Activated naive CD4-positive, alpha-beta T cell (primary cell): ENCODE measurements at places on chromosomes 3 and 15.

DNA sequence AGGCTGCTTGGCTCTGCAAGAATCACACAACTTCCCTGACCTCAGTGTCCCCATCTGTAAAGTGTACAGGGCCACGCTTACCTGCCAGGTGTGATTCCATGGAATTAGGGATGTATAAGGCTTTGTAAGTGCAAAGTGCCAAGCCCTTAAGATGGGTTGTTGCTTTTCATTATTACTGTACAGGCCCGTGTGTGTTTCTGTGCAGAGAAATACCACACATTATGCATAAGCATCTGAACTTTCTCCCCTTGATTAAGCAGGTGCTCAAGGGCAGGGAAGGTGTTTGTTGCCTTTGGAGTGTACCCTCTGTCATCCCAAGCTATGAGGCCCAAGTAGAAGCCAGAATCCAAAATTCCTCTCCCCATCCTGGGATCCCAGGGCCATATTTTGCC lies 13.6 kb upstream of the HRH1 start:
- no peak for DNase-seq

GRCh38 chr3:153910387-153910786 lies 210.8 kb upstream of the ARHGEF26 start:
- DNase-seq: no peak

GRCh38 chr15:80615783-80616391 lies 79.2 kb upstream of the ABHD17C start:
- DNase-seq: no peak

DNA sequence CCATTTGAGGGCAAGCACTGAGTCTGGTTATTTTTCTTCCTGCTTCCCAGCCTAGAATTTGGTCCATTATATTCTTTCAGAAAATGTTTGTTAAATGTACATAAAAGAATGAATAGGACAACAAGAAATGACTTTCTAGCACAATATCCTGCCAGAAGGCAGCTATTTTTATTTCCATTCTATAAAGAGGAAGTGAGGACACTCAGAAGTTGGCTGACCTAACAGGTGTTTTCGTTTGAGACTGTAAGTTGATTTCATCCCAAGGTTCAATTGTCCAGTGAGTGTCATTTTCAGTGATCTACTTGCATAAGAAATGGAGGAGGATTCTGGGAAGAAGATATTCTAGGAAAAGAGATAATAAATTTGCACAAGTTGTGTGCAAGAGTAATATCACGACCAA lies 191.9 kb upstream of the POU1F1 start:
- no peak for DNase-seq

DNA sequence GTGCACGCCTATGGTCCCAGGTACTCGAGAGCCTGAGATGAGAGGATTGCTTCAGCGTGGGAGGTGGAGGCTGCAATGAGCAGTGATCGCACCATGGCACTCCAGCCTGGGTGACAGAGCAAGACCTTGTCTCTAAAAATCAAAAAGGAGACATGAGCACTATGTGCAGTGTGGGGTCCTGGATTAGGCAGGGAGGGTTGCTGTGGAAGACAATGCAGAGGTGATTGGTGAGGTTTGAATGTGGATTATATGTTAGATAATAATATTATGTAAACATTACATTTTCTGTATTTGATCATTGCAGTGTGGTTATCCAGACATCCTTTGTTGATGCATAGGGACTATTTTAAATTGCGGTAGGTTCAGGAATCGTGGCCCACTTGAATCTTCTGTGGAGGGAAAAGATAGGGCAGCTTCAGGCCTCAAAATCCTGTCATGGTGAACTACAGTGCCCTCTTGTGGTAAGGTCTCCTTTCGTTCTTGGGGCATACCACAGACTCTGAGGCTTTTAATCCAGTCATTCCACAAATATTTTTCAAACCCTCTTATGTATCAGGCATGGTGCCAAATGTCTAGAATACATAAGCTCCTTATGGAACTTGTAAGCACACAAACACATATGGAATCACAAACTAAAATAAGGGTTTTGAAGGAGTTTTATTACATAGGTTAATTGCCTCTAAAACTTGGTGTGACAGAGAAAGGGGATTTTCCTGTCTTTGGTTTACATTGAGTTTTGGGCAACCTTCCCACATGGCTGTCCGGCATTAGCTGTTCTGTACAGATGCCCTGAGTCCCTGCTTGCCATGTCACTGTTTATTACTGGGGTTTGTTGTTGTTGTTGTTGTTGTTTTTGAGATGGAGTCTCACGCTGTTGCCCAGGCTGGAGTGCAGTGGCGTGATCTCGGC lies 37.7 kb downstream of the GPD1L start:
- DNase-seq: no peak

- no peak for DNase-seq
Observed at GRCh38 chr3:42557854-42558253, 23.9 kb downstream of the SEC22C start.

- DNase-seq: no peak
Observed at GRCh38 chr3:45990181-45990580, 5.4 kb downstream of the FYCO1 start.

GRCh38 chr3:131591394-131592014 lies 88.7 kb upstream of the MRPL3 start:
- no peak for DNase-seq

GRCh38 chr15:37252530-37252929 lies 152.2 kb upstream of the MEIS2 start:
- no peak for DNase-seq

DNA sequence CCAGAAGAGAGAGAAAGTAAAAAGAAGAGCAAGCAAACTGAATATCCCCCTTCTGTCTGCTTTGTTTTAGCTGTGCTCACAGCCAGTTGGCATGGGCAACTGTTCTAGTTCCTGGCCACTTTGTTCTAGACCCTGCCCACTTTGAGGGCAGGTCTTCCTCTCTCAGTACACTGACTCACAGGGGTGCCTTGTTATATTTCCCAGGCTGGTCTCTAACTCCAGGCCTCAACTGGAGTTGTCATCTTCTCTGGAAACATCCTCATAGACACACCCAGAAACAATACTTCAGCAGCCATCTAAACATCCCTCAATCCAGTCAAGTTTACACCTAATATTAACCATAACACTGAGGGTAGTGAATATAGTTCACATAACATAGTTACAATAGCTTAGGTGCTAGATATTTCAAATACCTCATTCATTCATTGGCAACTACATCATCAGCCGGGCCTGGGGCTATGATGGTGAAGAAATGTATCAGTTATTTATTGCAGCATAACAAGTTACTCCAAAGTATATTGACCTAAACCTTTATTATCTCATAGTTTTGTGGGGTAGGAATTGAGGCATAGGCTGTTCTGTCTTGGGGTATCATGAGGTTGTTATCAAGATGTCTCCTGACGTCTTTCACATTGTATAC lies 106.0 kb downstream of the UBE2E2 start:
- no peak for DNase-seq

GRCh38 chr3:53531749-53532148 lies 37.3 kb downstream of the CACNA1D start:
- DNase-seq: no peak

DNA sequence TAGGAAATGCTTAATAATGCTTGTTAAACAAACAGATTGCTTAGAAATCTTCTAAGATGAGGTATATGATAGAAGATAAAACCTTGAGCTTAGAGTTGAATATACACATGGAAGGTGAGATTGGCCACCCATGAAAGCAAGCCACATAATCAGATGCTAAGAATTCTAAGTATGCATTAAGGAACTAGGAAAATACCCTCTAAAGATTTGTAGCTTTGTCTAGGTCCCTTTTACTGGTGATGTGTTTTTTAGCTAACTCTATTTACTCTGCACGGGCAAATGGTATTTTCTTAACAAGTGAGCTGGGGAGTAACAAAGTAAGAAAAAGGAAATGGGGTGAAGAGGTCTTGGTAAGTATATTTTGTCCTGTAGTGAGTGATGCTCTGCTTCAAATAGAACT lies 310.3 kb downstream of the OXSM start:
- no peak for DNase-seq

- DNase-seq: no peak
Observed at GRCh38 chr15:57387564-57388076, 11.3 kb downstream of the CGNL1 start.

GRCh38 chr3:115627180-115628074 lies 4.1 kb downstream of the GAP43 start:
- no peak for DNase-seq

- DNase-seq: no peak
Observed at GRCh38 chr3:11430624-11431023, 158.4 kb downstream of the ATG7 start.

- no peak for DNase-seq
Observed at GRCh38 chr3:181626036-181626435, 85.7 kb upstream of the SOX2 start.

DNA sequence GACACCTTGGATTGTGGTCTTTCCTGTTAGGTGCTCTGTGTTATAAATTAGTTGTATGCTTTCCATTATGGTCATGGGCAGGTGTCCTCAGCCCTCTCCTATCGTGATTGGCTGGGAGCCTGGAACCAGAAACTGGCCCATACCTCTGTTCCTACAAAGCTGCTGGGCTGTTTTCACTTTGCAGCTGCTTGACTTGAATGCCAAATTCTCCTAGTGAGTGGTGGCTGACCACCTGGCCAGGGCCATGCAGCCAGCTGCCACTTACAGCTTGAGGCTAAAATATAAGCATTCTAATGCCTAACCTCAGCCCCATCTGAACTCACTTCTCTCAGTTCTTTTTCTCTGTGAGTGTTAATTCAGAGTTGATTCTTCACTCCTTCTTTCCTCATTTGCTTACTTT lies 239.3 kb upstream of the GBE1 start:
- DNase-seq: no peak

DNA sequence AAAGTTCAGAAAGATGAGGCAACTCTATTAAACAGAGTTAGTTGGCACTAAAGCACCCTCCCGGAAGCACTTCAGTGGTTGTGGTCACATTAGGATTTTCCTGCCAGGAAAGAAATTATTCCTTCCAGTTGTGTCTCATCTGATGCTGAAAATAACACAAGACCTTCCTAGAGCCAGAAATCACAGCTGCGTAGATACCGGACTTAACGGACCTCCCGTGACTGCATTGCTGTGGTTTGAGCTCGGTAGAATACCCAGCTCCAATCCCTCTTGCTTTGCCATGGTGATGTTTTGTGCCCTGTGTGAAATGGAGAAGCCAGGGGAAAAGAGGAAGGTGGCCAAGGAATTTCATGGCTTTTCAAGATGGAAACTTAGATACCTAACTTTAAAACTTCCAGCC lies 215.0 kb upstream of the IGF1R start:
- DNase-seq: no peak

DNA sequence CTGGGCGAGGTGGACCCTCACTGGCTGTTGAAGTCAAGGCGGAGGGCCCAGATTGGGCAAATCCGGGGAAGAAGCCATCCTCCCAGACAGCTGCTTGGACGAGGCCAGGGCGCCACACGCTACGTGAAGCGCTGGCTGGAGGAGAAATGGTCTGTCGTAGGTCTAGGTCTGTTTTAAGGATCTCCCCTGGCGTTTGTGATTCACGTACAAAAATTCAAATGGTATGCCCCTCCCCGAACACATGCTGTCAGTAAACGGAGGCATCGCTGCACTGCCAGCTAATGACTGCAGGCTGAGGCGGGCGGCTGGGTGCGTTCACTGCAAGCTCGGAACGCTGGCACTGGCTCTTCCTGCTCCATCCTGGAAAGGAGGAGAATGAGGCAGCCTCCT lies 69.9 kb downstream of the EPHB3 start:
- DNase-seq: no peak

DNA sequence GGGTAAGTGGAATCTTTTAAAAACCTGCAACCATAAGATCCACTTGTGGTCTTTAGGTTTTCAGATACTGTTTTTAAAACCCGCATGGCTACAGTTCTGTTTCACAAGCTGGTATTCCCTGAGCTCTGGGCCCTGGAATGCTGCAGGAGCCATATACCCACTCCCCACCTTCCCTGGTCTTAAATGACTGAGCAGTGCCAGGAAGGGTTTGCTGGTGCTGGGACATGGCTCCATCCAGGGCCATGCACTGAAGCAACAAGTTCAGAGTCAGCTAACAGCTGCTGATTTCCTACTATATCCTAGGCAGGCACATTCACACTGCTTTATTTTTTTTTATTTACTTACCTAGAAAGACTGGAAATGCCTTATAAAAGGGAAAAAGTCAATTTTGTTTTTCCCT lies 77.3 kb downstream of the HCN4 start:
- no peak for DNase-seq

DNA sequence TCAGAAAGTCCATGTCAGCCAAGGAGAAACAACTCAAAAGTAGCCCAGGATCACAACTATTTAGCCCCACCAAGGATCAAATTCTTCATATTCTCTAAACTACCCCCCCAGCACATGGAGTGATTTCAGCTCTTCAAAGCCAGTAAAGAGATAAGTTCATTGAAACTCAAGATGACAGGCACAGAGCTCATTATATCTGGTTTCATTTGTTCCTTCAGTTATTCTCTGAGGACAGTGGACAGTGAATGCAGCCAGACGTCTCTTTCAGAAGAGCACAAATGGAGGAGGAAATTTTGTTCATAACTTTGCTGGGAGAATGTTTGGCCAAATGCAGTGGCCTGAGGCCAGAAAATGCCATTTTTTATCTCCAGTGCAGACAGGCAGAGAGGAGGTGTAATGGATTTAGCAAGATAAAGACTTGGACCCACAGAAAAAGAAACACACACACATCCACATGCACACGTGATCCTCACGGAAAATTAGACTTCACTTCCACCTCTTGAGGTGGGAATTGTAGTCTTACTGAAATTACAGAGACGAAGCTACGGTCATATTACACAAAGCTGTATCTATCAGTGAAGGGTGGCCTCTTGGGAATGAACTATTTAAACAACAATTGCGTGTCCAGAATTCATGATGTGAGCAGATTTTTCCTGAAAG lies 64.6 kb downstream of the HES1 start:
- DNase-seq: no peak

DNA sequence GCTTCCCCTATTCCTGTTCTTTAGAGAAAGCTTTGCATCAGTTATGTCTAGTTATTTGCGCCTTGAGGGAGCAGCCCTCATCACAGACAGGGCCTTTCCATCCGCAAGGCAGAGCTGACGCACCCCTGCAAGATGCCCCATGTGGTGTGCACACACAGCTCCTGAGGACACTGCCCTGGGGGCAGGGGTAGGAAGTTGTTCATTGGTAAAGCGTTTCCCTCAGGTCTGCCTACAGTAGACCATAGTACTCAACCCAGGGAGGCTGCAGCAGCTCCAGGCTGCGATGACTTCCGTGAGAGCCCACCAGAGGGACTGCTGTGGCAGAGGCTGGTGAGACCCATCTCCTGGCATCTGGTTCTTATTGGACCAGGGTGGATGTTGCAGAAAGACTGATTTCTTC lies 55.1 kb upstream of the PLXNA1 start:
- no peak for DNase-seq

GRCh38 chr3:63655519-63655918 lies 3.0 kb downstream of the SNTN start:
- no peak for DNase-seq

DNA sequence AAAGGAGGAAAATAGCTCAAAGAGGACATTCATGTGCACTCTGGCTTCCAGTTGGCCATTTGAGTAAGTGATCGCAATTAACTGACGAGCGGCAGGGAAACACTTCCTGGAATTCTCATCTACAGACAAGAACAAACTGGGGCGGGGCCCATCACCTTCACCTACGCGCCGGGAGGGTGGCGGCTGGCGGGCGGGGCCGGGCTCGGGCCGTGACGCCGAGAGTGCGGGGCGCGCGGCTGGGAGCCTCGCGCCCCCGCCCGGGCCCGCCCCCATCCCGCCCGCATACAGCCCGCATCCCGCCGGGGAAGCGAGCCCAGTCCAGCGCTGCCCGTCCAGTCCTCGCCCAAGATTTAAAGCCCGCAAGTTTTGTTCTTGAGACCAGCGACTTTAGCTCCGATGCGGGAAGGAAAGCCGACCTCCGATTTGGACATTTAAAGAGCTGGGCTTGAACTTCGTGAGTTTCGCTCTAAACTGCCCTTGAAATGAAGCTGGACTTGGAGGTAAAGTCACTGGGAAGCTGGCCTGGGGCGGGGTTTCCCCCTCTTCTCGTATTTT lies at the start of gene B3GNT5:
TSS of gene B3GNT5 (plus strand) at position 281 of the 555 bp plus-strand sequence. CDS start 16,546 bp downstream, outside the sequence.
- DNase-seq: no peak
